ENCODE measurements at places on chromosomes 12 and 14.

DNA sequence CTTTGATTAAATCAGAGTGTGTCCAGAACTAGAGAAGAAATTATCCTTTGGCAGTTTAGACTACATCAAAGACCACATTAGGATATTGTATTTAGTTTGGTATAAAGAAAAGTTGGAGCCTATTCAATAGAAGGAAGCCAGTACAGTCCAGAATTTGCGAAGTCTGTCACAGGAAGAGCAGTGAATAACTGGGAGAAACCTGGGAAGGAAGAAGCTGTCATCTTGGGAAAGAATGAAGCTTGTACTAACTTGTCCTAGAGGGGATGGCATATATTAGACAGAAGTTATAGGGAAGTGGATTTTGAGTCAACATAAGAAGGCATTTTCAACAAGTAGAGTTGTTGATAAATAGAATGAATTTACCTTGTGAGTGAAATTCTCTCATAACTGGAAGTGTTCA is 386.7 kb downstream of the LRIG3 start:
- no peak for DNase-seq

- DNase-seq = no peak
Observed at GRCh38 chr12:49547090-49547690, 8.4 kb downstream of the KCNH3 start.

GRCh38 chr12:121990692-121991603 is 30.7 kb upstream of the BCL7A start:
- DNase-seq = no peak

DNA sequence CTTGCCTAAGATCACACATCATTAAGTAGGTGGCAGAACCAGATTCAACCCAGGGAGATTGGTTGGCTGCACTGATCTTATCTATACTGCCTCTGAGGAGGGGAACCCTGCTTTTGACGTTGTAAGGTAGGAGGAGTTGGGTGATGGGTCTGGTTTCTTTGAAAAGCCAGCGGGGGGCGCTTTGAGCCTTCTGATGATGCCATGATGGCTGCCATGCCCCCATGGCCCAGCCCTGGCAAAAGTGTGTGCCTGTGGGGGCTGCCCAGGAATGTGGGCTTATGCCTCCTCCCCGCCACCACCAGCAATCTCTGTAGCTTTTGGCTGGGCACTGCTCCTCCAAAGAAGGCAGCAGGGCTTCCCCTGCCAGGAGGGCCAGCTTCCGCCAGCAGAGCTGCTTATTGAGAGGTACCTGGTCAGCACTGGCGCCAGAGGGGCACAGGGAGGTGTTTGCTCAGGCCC is 224.3 kb downstream of the SLC41A2 start:
- DNase-seq = no peak

DNA sequence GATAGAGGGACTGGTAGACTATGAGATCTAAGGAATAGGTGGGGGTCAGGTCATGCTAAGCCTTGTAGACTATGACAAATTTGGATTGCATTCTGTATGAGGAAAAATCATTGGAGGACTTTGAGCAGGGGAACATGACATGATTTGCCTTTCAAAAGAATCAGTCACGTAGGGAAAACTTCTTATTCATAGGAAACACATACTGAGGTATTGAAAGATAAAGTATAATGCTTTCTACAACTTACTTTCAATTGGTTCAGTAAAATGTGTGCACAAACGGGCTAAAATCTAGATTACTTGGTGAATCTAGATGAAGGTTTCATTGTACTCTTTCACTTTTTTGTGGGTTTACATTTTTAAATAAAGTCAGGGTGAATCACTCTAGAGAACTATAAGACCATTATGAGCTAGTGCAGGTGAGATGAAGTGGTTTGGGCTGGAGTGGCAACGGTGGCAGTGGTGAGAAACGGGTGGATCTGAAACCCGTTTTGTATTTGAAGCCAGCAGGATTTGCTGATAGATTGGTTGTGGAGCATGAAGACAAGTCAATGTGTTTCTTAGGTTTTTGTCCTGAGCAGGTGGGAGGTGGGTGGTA is 6.7 kb downstream of the BBS10 start:
- peak; percentile 41 for DNase-seq

GRCh38 chr14:69845787-69846186 is 33.4 kb upstream of the SMOC1 start:
- DNase-seq = no peak

- no peak for DNase-seq
Observed at GRCh38 chr14:105328678-105329390, 14.3 kb downstream of the PACS2 start.

GRCh38 chr14:60839657-60840056 is 105.1 kb downstream of the MNAT1 start:
- DNase-seq = no peak

DNA sequence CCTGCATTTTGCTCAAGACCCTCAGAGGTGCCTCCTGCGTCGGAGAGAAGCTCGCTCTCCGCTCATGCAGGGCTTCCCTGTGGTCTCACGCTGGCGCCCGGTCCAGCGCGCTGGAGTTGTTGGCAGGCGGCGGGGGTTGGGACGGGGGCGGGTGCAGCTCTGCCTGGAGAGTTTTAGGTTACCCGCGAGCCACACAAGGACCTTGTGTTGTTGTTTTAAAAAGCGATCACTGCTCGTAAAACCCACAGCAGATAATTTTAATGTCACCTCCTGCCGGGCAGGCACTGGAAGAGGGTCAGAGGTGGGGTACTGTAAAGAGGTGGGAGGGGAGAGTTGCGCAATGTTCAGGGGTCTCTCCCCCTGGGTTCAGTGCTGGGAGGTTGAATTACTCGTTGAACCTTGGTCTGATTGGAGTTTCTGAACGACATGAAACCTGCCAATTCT is 850 bp downstream of the SMOC1 start:
- no peak for DNase-seq

GRCh38 chr12:89211456-89211855 is 140.8 kb downstream of the DUSP6 start:
- no peak for DNase-seq

DNA sequence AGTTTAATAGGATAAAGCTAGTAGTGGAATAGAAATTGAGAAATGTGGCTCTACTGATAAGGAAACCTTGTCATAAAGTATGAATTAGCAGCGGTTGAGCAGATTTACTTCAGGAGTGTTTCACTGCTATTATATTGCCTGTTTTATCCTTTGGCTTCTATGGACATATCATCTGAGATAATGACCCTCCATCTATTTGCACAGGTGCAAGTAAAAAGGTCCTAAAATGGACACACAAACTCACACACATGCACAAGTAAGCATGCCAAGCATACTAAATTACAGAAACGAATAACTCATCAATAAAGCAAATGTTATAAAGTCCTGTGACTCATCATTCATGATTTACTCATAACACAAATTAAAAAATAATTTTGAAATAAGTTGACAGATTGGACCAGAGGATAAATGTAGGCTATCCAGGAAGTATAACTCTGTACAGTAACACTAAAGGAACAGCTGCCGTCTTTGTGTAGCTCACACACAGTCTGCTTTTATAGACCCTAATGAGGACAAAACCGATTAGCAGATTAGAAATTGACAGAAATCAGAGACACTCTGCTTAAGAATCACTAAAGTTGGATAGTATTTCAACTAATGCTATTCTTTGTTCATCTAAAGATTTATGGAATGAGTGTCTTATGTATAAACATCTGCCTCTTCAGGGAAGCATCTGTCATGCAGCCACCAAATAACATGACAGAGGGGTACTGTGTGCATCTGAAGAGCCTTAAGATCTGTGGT is 73.9 kb downstream of the SYT1 start:
- DNase-seq = no peak

DNA sequence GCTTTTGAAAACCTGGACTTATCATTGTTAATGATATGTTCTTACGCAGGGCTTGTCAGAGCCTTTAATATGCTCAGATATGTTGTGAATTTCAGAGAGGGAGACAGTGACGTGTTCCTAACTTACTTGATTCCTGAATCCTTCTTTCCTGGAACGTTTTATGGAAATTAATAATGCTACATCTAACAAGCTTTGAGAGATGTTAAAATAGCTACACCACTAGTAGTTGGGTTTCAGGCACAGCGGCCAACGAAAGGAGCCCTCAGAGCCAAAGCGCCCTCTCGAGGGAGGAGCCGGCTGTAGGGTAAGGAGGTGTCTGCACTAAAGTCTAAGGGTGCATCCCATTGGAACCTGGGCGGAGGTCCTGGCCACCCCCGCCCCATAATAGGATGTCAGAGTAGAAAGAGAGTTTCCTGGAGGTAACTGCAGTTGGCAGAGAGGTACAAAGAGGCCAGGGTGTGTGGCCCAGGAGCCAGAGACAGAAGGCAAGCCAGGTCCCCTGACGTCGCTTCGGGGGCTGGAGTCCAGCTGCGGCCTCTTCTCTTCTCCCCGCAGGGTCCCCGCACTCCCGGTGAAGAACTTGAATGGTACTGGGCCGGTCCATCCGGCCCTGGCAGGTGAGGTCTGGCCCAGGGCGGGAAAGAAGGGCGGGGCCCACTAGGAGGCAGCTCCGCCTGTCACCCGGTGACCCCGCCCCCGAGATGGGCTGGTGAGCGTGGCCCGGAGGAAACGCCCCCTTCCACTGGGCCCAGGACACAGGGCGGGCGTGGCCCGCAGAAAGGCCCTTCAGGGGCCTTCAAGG is 36.3 kb downstream of the DTX1 start:
- DNase-seq = no peak

DNA sequence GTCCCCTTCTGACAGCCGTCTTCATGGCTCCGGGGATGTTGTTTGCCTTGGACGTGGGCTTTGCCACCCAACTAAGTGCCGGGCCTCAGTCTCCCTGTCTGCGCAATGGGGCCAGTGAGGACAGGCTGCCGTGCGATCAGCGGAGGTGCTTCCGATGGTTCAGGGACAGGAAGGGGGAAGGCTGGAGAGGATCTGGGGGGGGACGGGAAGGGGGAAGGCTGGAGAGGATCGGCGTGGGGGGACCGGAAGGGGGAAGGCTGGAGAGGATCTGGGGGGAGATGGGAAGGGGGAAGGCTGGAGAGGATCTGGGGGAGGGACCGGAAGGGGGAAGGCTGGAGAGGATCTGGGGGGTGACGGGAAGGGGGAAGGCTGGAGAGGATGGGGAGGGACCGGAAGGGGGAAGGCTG is 3.4 kb downstream of the MMP17 start:
- DNase-seq = peak; percentile 82
